ENCODE measurements at places on chromosomes 5 and 9.

GRCh38 chr5:138305797-138306196 is 25.8 kb downstream of the CDC25C start:
- DNase-seq = no peak

DNA sequence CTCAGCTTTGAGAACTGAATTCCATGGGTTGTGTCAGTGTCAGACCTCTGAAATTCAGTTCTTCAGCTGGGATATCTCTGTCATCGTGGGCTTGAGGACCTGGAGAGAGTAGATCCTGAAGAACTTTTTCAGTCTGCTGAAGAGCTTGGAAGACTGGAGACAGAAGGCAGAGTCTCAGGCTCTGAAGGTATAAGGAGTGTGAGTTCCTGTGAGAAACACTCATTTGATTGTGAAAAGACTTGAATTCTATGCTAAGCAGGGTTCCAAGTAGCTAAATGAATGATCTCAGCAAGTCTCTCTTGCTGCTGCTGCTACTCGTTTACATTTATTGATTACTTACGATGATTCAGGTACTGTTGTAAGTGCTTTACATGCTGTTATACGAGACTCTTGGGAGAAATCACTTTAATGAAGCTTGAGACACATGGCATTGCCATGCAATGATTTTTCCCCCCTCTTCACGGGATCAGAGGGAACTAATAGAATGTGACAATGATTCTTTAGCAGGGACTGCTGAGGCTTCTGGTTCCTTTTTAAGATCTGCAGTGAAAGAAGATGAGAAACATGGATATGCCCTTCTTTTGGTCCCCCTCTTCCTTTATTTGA is 63.8 kb downstream of the PTTG1 start:
- DNase-seq = no peak

- DNase-seq = no peak
Measured at GRCh38 chr9:1231998-1232919, 182.1 kb downstream of the DMRT2 start.

DNA sequence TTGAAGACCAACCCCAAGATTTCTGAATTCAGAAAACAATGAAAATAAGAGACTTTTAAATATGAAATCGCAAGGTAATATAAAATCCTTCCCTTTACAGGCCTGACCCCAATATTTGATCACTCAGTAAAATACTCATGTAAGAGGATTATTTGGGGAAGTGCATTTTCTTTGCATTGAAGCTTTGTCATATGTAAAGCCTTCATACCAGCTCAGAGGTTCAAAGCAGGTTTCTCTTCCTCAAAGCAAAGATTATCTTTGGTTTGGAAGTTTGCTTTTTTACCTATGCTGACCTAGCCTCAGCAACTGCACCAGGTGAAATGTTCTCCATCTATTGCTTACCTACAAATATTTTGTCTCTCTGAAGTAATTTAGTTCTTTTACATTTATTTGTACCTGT is 106.5 kb upstream of the PARP8 start:
- DNase-seq = no peak

- DNase-seq = no peak
Measured at GRCh38 chr5:1519631-1520210, 4.0 kb downstream of the LPCAT1 start.

- DNase-seq = no peak
Measured at GRCh38 chr9:121720311-121721057, 69.0 kb downstream of the DAB2IP start.

- no peak for DNase-seq
Measured at GRCh38 chr9:86766912-86767311, 180.4 kb downstream of the GAS1 start.

DNA sequence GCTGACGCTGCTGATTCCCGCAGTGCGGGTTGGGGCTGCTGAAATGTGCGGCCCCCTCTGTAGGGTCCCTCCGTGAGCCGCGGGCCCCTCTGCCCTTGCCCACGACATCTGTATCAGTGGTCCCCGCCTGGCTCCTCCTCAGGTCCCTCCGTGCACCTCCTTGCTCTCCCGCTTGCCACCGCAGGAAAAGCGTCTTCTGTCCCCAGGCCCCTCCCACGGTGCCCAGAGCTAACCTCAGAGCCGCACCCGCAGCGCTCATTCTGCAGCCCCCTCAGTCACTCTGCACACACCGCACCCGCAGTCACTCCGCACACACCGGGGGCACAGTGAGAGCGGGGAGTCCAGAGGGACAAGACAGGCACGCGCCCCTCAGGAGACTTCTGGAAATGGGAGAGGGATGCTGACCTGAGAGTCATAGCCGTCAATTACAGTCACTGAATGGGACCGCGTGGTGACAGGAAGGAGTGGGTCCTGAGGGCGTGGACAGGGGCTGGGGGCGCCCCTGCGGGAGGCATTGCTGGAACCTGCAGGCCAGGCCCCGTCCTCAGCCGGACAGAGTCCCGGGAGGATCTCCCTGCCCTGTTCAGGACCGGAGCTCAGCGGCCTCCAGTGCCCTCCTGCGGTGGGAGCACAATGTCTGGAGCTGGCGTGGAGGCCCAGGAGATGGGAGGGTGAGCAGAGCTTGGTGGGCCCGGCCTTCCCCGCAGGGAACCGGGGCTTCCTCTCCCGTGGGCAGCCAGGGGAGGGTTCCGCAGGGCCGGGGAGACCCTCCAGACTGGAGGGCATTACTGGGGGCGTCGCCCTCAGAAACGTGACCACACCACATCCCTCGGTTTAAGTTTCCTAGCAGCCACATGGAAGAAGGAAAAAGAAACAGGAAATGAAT is 66.1 kb upstream of the CTSL start:
- no peak for DNase-seq

GRCh38 chr5:121086671-121087070 is 622.6 kb downstream of the PRR16 start:
- no peak for DNase-seq

GRCh38 chr9:107566611-107567061 is 77.1 kb upstream of the KLF4 start:
- no peak for DNase-seq

GRCh38 chr5:154797762-154798161 is 42.6 kb downstream of the LARP1 start:
- no peak for DNase-seq

DNA sequence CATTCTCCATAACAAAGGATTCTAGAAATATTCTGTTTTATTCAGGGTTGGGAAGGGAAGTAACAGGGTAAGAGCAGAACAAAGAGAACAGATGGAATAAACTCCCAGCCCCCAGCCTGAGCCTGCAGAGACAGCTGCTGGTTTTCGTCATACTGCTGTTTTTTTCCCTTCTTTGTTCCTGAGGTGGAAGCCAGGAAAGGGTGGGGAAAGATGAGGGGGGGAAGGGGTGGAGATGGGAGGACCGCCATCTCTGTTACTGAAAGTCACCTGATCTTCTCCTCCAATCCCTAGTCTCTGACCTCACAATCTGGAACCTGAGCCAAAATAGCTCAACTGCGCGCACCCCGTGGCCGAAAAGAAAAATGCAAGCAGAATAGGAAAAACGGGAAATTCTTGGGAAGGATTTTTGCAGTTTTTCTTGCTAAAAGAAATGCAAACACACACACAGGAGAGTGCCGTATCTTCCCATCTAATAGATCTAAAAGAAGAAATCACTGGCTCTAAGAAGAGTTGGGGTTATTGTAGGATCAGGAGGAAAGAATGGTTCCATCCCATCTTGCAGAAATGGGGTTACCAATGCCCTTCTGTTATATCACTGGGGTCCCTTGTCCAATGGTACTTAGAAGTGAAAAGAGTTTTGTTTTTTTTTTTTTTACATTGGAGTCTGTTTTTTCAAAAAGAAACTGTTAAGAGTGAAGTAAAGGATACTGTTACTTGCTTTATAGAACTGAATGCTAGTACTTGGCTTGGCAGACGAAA is 57.9 kb downstream of the DIAPH1 start:
- DNase-seq = peak; percentile 85
